ENCODE measurements at places on chromosomes 11 and 22. TPM values are rescaled to one million over a fixed set of nuclear protein-coding genes. Genes with fewer than 3 reads are reported as not detected.

DNA sequence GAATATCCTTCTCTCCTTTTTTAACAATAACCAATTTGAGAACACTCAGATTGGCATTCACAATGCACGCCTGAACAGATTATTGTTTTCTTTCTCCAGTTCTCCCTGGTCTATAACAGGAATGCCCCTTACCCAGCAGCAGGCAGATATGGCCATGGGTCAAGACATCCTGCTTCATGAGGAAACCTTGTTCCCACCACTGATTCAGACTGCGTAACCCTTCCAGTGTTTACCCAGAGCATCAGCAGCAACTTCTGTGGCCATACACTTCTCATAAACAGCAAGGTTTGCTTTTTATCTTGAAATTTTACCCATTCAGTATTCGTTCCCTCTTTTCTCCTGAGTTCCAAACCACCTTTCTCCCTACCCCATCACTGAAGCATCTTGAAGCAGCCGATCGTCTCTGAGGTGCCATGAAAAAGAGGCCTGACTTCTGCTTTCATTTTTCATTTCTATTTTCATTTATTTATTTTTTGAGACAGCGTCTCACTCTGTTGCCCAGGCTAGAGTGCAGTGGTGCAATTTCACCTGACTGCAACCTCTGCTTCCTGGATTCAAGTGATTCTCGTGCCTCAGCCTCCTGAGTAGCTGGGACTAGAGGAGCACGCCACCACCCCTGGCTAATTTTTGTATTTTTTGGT, 9.6 kb downstream of the PTS start:
- no peak overlapping the region for H3K4me3 ChIP-seq
- peaks cover 74% of the 10 kb centered on the region for H3K36me3 ChIP-seq
- H3K4me1 ChIP-seq: no peaks in the 10 kb centered on the region
- DNase-seq: no peak

ROM1 gene
- 5.2 TPM for total RNA-seq

TRIOBP gene
- total RNA-seq: 85.0 TPM

TRIM29 gene
- total RNA-seq: 3.4 TPM

All from upper lobe of right lung (tissue), 1 donor.